ENCODE measurements at places on chromosomes 5 and 9.

DNA sequence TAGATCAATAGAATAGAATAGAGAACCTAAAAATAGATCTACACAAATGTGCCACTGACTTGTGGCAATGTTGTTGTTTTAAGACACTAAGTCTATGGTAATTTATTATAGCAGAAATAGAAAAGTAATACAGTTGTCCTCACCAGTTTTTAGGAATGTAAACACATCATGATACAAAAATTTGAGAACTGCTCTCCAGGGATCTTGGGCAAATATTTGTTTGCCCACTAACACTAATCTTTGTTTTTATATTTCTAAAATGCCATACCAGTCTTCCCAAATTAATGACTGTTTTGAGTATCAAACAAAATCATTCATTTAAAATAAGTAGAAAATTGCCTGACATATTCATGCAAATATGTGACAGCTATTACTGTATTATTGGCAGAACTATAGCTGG, 297.6 kb downstream of the BRINP1 start:
- DNase-seq = no peak

DNA sequence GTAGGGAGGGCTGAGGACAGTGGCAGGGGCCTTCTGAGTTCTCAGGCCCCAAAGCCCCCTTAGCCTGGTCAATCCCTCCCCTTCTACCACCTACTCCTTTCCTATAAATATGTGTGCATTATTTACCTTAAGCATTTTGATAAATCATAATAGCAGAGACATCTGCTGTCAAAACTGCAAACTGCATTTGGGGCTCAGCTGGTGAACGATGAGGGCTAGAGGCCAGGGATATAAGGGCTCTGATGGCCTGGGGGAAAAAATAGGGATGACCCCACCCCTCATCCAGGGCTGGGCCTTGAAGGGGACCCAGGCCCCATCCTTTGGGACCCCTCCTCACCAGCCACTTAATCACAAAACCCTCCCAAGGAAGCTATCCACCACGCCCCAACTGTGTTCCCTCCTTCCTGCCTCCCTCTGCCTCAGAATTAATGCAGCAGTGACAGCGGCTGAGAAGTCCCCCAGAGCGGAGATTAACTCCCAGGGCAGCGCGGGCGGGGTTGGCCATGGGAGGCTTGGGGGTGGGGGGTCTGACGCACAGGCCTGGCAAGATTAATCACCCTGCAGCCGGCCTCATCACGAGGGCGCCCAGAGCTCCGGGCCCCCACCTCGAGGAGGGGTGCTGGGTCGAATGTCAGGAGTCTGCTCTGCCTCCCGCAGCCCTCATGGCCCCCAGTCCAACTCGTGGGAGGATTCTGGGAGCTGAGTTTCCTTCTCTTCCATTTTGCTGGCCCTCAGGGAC, 42.1 kb downstream of the CXXC5 start:
- no peak for DNase-seq

DNA sequence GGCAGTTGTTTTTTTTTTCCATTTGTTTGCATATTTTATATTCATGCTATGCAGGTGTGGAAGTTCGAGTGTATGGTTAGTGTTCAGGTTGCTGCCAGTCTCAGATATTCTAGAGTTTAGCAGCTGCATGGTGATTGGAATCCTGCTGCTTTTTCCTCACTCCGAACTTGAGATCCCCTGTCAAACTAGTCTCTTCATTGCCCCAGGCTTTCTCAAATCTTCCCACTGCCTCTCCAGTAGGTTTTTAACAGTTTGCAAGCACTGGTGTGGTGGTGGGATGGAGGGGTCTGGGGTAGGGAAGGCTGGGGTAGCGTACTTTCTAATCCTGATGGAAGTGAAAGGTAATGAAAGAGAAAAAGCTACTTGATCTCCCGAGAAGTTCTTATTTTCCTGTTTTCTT, 112.9 kb downstream of the CHSY3 start:
- DNase-seq = no peak

- no peak for DNase-seq
Observed at GRCh38 chr9:15421990-15422371, 695 bp upstream of the SNAPC3 start.

DNA sequence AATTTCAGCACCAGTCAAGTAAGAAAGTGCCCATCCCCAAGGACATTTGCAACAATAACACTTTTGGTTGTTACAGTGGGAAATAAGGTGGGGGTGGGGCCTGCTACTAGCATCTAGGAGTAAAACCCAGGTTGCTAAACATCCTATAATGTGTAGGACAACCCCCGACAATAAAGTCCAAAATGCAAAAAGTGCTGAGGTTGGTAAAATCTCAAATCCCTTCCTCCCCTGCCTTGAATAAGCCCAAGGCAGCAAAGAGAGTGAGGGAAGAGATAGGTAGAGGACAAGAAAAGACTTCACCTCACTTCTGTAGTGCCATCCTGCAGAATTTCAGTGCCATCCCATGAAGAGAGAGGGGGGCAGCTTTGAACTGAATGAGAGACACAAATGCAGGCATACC, 117.5 kb upstream of the NIPBL start:
- no peak for DNase-seq

- DNase-seq = no peak
Observed at GRCh38 chr9:76610011-76610352, 151.0 kb downstream of the GCNT1 start.
